ENCODE measurements at places on chromosomes 3 and 15.

DNA sequence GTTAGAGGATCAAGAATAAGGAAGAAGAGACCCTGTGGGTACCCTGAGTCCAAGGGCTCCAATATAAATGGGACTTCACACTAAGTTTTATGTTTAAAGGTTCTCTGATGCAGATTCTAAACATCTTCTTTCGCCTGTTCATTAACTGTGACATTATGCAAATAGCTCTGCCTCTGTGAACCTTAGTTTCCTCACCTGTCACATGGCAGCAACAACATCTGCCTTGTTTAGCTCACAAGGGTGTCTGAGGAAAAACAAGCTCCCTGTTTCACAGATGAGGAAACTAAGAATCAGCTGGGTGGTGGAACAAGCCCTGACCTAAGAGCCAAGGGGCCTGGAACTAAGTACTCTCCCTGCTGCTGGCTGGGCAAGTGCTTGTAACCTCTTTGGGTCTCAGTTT lies 40.8 kb downstream of the GOLGA6L1 start:
- DNase-seq = no peak

GRCh38 chr3:124834723-124835718 lies 52.1 kb downstream of the ITGB5 start:
- DNase-seq = peak; percentile 32

DNA sequence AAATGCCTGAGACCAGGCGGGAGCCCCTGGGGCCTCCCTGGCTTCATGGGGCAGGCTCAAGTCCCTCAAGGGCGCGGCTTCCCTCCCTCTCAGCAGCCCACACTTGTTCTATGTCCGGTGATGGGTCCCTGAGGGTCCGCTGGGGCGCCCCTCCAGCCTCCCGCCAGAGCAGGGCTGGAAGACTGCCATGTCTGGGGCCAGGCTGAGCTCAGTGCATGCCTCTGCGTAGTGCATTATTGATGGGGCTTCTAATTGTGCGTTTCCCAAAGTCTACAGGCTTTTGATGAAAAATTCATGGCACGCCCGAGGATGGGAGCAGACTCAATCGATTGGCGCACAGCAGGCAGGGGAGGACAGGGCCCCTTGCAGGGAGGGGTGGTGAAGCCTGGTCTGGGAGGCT lies 51.3 kb downstream of the CYP11A1 start:
- no peak for DNase-seq

GRCh38 chr15:83190450-83190849 lies 17.2 kb downstream of the HDGFL3 start:
- DNase-seq = no peak

DNA sequence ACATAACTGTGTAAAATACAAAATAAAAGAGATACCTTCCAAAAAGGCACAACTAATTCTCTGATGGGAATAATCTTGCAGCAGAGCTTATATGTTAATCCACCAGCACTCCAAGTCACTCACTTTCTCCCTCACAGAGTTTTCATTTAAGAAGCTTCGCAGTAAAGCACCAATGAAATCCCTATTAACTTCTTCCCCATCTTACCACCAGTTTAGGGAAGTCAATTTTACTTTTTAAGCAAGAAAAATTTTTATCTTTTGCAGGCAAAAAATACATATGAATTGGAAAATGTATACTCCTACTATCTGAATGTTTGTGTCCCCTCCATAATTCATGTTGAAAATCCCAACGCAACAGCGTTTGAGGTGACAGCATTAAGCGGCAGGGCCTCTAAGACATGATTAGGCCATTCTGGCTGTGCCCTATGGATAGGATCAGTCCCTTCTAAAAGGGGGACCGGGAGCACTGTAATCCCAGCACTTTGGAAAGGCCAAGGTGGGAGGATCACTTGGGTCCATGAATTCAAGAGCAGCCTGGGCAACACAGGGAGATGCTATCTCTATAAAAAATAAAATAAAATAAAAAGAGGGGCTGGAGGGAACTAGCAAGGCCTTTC lies 435.8 kb downstream of the SHQ1 start:
- DNase-seq = no peak

DNA sequence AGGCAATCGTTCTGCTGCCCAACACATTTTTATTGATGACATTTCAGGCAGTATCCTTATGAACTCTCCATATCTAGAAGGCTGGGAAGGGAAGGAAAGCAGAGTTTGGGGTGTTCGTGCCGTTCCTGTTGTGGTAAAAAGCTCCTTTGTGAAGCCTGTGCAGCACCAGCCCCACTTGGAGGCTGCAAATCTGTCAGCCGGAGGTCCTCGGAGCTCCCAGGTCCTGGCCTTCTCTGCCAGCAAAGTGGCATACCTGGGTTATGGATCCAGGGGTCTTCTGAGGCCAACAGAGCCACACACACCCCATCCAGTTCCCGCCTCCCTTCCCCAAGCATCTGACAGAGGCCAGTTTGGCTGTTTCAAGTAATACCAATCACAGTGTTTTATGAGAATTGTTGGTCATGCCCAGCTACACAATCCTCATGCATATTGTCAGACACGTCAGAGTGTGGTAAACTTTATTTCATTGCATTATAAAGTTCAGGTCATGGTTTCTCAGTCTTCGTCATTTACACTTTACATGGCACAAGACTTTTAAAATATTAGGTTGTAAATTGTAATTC lies 15.9 kb upstream of the USP3 start:
- DNase-seq = no peak

DNA sequence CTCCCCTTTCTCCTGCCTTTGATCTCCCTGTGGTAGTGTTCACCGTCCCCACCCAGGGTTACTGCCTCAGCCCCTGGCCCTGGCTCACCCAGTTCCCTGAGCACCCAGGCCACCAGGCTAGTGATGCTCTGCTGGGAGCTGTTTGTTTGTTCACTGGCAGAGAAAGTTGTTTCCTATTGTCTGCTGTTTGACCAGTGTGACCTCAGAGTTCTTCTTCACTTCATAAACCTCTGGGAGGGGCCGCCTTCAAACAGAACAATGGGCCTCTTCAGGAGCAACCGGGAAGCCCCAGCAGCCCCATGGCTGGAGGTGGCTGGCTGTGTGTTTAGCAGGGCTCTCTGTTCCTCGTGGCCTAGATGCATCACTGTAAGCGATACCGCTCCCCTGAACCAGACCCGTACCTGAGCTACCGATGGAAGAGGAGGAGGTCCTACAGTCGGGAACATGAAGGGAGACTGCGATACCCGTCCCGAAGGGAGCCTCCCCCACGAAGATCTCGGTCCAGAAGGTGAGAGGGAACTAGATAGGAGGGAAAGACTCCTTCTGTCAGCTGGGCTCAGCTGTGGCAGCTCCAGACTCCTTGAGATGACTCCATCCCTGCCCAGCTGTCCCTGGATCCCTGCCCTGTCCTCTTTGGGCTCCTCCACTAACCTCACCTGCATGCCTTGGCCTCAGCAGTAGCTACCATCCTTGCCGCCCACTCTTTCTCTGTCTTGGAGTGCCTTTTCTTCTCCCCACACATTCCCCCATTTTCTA lies 3.4 kb downstream of the CLK3 start:
- DNase-seq = no peak

GRCh38 chr3:48656061-48656840 lies 6.4 kb downstream of the CELSR3 start:
- DNase-seq = peak; percentile 89

- DNase-seq = peak; percentile 58
These were observed 8.9 kb upstream of the MAP3K13 start for GRCh38 chr3:185353823-185354614.

GRCh38 chr15:50135031-50135551 lies 16.1 kb upstream of the ATP8B4 start:
- DNase-seq = no peak

DNA sequence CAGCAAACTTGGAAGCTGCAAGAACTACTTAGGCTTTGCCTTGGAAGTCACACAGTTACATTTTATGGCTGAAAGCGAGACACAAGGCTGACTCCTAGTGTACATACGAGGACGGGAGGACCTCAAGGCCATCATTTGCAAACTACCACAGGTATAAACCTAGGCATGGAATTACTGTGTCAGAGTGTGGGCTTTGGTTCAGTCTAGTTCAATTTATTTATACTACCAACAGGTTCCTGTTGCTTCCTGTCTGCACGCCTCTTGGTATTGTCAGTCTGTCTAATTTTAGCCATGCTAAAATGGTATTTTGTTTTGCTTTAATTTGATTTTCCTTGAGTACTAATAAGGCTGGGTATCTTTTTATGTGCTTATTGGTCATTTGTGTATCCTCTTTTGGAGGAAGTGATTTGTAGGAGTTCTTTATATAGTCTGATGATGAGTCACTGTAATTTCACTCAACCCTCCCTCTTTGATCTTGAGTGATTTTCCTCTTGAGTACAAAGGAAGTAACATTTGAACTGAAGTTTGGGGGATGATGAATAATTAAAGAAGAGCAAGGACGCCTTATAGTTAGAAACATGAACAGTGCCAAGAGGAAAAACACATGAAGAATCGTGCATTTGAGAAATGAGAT lies 8.2 kb downstream of the ANKRD34C start:
- no peak for DNase-seq

DNA sequence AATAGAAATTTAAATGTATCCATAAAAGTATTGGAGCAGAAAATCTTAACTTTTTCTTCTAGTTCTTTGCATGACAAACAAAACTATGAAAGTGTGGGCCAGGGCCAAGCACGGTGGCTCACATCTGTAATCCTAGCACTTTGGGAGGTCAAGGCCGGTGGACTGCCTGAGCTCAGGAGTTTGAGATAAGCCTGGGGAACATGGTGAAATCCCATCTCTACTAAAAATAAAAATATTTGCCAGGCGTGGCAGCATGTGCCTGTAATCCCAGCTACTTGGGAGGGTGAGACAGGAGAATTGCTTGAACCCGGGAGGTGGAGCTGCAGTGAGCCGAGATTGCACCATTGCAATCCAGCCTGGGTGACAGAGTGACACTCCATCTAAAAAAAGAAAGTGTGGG lies 93.0 kb upstream of the ASB14 start:
- no peak for DNase-seq

DNA sequence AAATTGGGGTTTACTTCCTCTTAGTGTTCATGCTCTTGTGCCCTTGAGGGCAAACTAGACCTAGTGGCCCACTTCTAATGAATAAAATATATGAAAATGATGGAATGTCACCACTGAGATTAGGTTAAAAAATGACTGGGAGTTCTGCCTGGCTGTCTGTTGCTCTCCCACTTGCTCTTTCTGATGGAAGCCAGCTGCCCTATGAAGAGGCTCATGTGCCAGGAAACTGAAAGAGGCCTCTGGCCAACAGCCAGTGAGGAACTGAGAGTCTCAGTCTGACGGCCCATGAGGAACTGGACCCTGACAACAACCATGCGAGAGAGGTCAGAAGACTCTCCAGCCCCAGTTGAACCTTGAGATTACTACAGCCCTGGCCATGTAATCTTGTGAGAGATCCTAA lies 107.1 kb upstream of the FHIT start:
- DNase-seq = peak; percentile 81

GRCh38 chr3:44968447-44968858 lies 7.5 kb downstream of the ZDHHC3 start:
- DNase-seq = no peak
